CD4-positive, alpha-beta T cell treated with Interferon alpha-2 for 1 hour (primary cell): ENCODE measurements at places on chromosomes 16 and 17.

DNA sequence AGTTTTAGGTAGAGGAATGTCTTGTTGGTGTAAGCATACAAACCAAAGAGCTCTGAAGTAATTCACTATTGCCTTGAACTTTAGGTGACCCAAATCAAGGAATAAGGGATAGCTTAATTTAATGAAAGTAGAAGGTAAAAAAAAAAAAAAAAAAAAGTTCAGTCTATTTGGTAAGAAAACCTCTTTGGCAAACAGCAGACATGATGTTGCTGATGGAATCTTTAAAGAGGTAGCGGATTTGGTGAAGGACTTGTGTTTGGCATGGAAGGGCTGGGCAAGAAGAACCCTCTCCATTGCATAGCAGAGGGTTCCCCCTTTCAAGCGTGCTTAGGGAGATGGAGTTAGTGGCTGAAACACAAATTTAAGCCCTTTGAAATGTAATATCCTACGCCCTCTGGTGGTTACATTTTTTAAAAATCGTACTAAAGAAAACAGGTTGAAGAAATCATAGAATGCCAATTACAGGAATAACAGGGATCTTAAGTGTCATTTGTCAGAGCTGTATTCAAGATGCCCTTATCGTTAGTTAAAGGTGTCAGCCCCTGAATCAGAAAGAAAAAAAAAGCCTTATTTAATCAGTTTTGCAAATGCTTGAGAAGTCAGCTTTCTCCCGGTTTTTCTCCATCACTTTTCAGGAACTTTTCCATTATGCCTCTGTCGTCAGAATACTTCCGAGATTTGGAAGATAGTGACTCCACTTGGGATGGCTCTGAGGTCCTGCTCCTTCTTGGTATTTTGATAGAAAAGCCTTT is 383.1 kb downstream of the KCNJ2 start:
- peak; percentile 18 for DNase-seq

DNA sequence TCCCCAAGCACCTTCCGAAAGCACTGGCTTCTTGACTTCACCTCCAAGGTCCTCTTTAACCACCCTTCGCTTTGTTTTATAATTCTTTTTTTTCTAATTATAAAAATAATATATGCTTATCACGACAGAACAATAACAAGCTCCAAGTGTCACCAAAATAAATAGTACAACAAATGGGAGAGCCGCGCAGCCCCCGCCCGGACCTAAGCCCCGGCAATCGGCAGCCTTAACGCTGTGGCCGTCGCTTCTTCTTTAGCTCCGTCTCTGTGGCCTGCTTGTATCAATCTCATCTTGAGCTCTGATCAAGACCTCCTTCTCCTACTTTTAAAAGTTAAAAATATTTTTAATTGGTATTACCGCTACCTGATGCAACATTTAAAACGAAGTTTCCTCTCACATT is 42.7 kb downstream of the CYB5D2 start:
- no peak for DNase-seq

DNA sequence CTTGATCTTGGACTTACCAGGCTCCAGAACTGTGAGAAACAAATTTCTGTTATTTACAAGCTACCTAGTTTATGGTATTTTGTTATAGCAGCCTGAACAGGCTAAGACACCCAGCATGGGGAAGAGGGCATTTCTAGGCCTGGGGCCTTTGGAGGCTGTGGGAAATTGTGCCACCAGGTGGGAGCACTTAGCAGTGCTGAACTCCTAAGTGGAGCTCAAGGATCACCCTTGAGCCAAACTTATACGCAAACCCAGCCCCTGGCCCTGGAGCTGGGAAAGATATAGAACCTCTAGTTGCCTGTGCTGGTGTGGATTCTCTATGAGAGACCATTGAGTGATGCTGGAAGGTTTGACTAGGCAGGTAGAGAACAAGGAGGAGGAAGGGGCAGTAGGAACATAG is 36.1 kb downstream of the MIS12 start:
- no peak for DNase-seq

DNA sequence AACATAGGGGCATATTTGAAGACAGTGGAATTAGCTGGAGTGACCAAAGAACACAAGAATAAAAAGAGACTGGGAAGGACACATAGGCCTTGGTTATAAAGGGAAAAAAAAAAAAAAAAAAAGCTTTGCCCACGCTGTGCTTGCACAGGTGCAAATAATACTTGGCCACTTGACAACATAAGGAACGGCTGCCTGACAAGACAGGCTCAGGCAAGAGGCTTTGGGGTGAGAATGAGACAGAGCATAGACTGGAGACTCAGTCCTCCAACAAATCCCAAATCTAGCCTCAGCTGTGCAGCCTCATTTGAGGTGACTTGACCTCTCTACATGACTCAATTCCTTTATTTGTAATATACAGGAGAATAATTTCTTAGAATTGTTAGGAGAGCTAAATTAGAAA is 332.8 kb upstream of the DYNLRB2 start:
- DNase-seq = no peak

DNA sequence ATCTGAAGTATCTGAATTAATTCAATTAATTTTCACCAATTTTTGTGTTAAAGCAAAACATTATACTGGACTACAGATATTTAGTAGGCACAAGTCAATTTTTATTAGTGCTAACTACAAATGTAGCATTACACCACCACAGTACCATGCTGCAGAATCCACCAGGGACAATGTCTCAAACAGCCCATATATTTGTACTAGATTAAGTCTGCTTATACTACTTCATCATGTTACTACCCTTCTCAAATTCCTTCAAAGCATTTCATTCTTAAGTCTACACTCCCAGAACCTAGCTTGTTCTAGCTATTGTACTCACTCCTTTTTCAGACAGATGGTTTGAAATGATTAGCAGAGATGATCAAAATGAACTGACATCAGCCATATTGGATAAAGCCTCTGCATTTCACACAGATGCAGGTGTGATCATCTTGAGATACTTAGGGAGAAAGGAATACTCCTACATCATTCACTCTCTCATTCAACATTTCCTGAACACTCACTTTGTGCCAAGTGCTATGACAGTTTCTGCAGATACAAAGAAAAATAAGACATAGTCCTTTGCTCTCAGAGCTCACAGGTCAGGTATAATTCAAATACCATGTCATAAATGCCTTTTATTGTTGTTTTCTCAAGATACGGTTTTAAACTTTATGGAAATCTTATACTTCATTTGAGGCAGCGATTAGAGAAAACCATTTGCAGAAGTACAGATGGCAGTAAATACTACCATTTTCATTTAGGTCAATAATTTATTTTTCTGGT is 47.7 kb downstream of the SMURF2 start:
- no peak for DNase-seq

DNA sequence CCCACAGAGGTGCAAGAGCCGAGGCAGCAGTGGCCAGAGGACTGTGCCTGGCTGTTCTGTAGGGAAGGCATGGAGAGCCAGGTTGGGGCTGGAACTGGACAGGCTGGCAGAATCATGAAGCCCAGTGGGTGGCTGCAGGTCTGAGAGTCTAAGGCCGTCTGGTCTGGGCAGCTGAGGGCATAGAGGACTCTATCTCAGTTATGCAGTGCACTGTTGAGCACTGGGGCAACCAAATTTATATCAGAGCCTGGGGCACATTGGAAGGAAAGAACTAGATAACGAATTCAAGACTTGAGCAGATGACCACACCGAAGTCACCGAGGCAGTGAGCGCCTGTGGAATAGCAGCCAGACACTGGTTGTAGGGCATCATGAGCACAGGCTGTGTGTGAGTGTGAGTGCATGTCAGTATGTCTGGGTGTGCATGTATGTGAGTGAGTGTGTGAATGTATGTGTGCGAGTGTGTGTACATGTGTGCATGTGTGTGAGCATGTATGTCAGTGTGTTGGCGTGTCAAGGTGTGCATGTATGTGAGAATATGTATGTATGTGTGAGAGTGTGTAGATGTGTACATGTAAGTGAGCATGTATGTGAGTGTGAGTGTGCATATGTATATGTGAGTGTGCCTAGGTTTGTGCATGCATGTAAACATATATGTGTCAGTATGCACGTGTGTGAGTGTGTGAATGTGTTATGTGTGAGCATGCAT is 37.0 kb downstream of the RGS9 start:
- DNase-seq = no peak

GRCh38 chr16:66278111-66278531 is 88.4 kb upstream of the CDH5 start:
- no peak for DNase-seq
